Articular chondrocyte of knee joint (primary cell): ENCODE measurements at places on chromosomes 7 and 10. TPM values are rescaled to one million over a fixed set of nuclear protein-coding genes. Genes with fewer than 3 reads are reported as not detected.

The LRRC4 gene
- total RNA-seq: 0.32 and 0.39 TPM in 2 replicates

The SPDYE5 gene
- 0.11 and 0.13 TPM in 2 replicates for total RNA-seq

The FOXI2 gene
- total RNA-seq: not detected in 2 replicates

The MBL2 gene
- not detected in 2 replicates for total RNA-seq

The CALML5 gene
- not detected in 2 replicates for total RNA-seq

The APBB1IP gene
- total RNA-seq: 1.2 and 8.5 TPM in 2 replicates

The ANTXRL gene
- total RNA-seq: not detected in 2 replicates

The NPC1L1 gene
- total RNA-seq: under 0.01 TPM in 1 of 2 replicates, not detected in the other

The LIPF gene
- not detected in 2 replicates for total RNA-seq

The ZNF503 gene
- 17.0 and 24.2 TPM in 2 replicates for total RNA-seq

The KIF11 gene
- 18.4 and 26.5 TPM in 2 replicates for total RNA-seq

The TBL2 gene
- total RNA-seq: 55.9 and 56.7 TPM in 2 replicates

The TAS2R3 gene
- 2.9 and 4.1 TPM in 2 replicates for total RNA-seq

The CPN1 gene
- total RNA-seq: not detected in 2 replicates

The PRKAR2B gene
- total RNA-seq: 2.4 and 7.4 TPM in 2 replicates

The SAP25 gene
- not detected in 2 replicates for total RNA-seq

The SIRT1 gene
- 24.2 and 26.5 TPM in 2 replicates for total RNA-seq

The SSBP1 gene
- 121 and 139 TPM in 2 replicates for total RNA-seq
